ENCODE measurements at places on chromosomes 3 and 15. TPM values are rescaled to one million over a fixed set of nuclear protein-coding genes. Genes with fewer than 3 reads are reported as not detected.

The TICRR gene
- 1.2 TPM for total RNA-seq

GRCh38 chr15:57685306-57686095 lies 21.0 kb upstream of the POLR2M start:
- no peak for DNase-seq

GRCh38 chr3:127265581-127265981 lies 22.3 kb downstream of the PRR20G start:
- DNase-seq, result no peak

DNA sequence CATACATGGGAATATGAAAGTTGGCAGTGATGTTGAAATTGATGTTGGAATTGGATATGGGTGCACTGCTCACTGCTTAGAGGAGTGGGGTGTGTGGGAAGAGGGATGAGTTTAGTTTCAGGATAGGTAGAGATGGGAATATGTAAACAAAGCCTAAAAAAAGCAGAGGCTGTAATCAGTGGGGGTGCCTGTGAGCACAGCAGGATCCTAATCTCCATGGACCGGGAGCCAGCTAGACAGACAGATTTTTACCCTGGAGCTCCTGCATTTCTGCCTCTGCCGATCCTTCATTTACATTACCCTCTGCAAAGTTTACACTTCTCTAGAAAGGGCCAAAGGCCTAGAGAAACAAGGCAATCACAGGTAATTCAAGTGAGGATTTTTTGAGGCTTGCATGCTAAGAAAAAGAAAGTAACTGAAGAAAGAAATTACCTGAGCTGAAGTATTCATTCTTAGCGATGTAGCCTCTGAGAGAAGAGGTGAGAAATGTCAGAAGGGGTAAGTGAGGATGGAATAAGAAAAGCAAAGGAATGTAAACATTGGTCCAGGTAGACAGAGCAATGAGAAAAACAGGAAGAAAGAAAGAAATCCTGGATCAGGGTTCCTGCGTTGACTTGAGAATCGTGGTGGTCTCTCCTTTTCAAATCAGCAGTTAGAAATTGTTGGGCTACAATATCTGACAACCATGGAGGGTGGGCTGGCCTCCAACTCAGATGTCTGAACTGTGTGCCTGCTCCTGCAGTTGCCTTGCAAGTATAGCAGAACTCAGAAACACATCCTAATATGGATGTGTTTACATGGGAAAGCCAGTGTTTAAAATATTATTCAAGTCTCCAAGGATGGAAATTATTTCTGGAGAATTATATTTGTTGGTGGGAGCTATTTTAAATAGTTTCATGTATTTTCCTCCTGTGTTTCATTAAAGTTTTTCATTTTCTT lies 79.8 kb downstream of the CRTC3 start:
- peak; percentile 45 for DNase-seq

The KLHL6 gene
- 4.3 TPM for total RNA-seq

DNA sequence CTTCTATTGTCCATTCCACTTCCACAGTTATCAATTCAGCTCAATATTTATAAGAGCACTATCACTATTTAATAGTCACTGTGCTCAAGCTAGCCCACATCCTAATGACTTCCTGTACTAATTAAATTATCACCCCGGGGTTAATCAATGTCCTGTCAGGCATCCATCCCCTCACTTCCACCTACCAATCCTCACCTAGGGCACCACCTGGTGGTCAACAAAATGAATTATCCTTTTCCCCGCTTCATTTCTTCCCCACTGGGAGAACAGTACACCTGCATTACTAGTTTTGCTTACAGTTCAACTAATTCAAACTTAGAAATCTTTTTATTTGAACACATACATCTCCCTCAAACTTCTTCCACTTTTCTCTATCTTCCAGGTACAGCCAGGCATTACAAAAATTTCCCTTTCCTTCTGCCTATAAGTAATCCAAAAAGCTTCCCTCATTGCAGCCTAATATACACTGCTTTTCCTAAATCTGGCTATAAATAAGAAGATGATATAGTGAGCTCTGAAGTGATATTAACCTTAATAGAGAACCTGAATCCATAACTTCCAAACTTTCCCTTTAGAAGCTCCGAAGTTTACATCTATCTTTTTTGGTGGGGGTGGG lies 68.5 kb downstream of the TMCC1 start:
- peak; percentile 29 for DNase-seq

GRCh38 chr15:90266061-90266431 lies 574 bp downstream of the NGRN start:
- DNase-seq, result peak; percentile 38

DNA sequence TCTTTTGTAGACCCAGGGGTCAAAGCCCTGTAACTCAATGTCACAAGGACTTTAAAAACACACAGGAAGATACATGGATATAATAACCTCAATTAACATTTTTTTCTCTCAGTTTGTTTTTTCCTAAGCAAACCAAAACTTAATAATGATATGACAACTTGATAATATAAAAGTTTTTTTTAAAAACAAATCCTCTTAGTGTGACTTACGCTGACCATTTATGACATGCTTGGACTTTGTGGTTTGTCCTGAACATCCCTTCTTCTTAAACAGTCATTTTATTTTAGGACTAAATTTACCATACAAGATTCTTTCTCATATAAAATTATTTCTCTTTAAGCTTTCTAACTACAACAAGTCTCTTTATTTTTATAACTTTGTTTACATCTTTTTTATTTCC lies 25.4 kb upstream of the FAM3D start:
- no peak for DNase-seq

Measured in umbilical cord (tissue), 2 donors.